ENCODE measurements at places on chromosomes 2 and 18. TPM values are rescaled to one million over a fixed set of nuclear protein-coding genes. Genes with fewer than 3 reads are reported as not detected.
A peak's percentile ranks its signal among the peaks of the same experiment; 100 is the strongest.

GRCh38 chr2:5701266-5701665 is 9.1 kb downstream of the SOX11 start:
- DNase-seq = no peak

GRCh38 chr18:12238826-12239225 is 15.3 kb upstream of the CIDEA start:
- DNase-seq = peak; percentile 44

The ACTR3 gene
- 70.5 TPM for total RNA-seq

DNA sequence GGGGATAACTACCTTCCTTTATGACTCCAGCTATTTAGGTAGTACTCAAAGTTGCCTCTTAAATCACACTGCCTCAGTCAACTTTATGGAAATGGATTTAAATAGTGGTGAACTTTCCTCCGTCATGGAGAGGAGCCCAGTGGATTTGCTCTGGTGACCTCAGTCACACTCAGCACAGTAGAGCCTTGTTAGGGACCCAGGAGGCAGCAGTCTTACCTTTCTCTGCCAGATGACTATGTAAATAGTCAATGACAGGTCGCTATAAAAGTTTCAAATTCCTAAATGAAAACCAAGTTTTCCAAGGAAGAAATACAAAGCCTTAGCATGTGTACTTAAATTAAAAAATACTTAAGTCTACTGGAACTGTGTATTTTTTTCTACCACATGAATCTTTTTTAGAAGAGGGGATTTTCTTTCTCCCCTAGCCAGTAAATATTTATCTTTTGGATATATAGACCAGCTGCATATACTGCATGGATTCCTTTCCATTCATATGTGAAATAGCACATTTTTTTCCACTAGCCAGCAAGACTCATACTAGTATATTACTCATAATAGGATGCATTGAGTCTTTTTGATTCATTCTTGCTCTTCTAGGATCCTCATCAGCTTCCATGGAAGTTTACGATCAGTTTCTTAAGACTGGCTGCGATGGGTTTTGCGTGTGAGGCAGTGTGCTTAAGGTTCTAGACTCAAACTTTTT is 147.1 kb downstream of the FMNL2 start:
- DNase-seq = no peak

The GLB1L gene
- 1.8 TPM for total RNA-seq

The MLPH gene
- 27.1 TPM for total RNA-seq

- peak; percentile 99 for DNase-seq
These were observed 4.4 kb downstream of the CCL20 start for GRCh38 chr2:227817850-227818674.

The B3GNT7 gene
- 9.4 TPM for total RNA-seq

DNA sequence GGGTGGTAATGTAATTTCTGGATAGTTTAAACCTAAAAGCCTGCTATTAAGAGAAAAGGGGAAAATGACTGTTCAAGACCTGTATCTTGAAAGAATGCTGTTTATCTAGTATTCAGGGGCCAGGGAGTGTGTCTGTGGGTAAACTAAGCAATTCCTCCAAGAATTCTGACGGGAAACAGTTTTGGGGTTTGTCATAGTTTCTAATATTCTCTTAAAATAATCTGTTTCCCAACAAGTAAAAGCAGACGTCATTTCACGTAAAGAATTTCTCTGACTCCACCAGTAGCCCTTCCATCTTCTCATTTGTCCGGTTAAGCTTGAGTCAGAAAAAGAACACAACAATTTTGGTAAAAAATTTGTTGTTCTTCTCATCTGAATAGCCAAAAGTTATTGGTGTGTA is 232.1 kb upstream of the EPAS1 start:
- no peak for DNase-seq

- no peak for DNase-seq
These were observed 480.5 kb downstream of the TRIB2 start for GRCh38 chr2:13197248-13197647.

The ITGB6 gene
- 0.30 TPM for total RNA-seq

The POMC gene
- total RNA-seq = 9.0 TPM

DNA sequence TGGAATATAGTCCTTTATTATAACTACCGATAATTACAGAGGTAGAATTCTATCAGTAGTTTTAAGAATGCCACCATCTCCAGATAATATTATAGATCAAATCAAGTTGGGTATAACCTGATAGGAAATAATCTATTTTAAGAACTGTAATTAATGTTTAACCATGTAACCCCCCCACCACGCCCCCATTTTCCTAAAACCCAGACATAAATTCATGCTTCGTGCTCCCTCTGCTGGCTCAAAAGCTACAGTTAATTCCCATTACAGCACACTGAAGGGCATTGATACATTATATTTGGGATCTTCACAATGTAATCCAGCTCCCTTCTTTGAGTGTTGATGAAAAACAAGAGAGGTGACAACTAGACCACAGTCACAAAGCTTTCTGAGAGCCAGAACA is 228.0 kb upstream of the SMAD7 start:
- DNase-seq = no peak
